GM12891 (cell line): ENCODE measurements at places on chromosomes 2 and 18.

- DNase-seq = no peak
These were observed 62.9 kb upstream of the CDKL4 start for GRCh38 chr2:39306626-39307025.

DNA sequence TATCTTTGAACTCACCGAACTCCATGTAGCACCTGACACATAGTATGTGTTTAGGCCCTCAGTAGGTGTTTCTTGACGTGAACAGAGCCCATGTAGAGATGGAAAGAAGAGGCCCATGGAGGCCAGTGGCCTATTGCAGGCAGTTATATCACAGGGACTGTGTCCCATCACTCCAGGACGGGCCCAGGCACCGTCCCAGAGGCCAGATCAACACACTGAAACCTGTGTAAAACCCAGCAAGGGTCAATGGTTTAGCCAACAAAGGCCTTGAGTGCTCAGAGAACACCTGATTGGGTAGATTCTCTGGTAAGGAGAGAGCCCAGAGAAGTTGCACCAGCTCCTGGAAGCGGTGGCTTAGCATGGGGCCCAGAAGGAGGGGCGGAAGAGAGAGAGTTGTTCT lies 82.8 kb downstream of the INHBB start:
- DNase-seq = no peak

GRCh38 chr2:205193125-205193835 lies 489.0 kb upstream of the NRP2 start:
- DNase-seq = no peak

- DNase-seq = no peak
These were observed 19.9 kb downstream of the WDSUB1 start for GRCh38 chr2:159266554-159266953.

GRCh38 chr2:233209533-233210171 lies 41.8 kb upstream of the ATG16L1 start:
- no peak for DNase-seq

GRCh38 chr18:54859667-54860421 lies 31.6 kb downstream of the RAB27B start:
- DNase-seq = no peak

GRCh38 chr2:96760986-96761832 lies 507 bp downstream of the CNNM4 start:
- DNase-seq = no peak

DNA sequence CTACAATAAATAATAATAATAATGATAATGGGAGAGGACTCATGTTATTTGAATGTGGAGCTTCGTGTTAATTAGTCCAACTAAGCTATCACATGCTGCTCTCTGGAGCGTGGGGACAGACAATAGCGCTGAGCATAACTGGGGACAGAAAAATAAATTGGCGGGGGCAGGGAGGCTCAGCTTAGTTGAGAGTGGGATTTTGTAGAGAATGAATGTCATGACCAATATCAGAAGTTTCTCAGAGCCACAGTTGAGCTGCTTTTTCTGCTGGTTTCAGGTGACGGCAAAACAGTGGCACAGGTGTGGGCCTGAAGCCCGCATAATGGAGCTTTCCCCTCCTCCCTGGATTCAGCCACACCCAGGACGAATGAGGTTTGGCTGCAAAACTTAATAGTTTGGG lies 111.1 kb upstream of the CAB39 start:
- DNase-seq = no peak

GRCh38 chr2:157178874-157179273 lies 78.6 kb upstream of the GALNT5 start:
- no peak for DNase-seq

- DNase-seq = no peak
These were observed 40.0 kb downstream of the BIN1 start for GRCh38 chr2:127066942-127067341.

DNA sequence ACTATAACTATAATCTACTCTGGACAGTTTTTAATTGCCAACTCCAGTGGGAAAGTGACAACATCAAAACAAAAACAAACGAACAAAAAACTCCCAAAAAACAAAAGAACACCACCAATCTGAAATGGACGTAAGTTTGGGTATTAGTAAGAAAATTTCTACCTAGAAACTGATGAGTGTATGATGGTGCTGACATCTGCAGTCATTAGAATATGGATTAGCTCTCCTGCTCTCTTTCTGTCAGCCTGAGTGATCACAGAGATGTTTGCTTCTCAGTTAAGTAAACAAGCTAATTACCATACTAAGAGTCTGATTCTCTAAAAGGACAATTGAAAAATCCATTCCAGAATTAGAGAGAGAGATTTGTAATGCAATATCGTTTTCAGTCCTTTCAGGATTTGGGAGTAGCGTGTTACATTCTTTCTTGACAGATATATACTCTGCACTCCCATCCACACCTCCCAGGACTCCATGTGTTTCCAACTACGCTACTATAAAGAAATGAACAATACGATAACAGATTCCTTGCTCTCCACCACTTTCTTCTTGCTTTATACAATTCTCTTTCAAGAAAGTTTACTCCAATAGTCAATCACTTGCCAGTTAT lies 1347.4 kb upstream of the PIK3C3 start:
- DNase-seq = no peak

DNA sequence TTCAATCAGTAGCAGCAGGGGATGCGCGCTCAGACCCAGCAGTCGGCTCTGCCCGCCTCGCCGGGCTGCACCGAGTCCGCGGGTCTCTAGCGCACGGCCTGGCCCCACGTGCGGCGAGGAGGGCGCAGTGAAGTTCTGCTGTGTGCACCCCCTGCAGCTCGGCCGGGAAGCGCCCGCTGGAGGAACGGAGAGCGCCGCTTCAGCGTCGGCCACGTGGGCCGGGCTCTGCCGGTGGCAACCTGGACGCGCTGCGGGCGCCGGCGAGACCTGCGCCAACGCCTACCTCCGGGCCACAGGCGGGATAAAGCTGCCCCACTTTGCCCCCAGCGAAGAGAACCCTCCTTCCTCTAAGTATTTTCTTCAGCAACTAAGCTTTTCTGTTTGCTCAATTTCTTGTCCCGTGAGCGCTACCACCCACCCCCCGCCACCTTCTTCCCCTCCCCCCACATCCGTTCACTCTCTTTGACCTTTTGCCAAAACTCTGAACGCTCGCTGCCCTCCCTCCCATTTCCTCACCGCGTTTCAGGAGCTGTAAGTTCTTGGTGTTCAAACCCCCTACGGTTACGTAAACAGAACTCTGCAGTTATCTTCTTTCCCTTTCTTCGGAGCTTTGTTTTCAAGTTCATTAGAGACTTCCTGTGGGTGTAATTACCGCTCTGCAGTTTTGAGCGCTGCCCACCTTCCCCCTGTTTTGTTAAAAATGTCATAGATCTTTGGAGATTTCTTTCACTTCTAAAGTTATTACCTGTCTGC lies 42.6 kb upstream of the EDAR start:
- DNase-seq = peak; percentile 33

GRCh38 chr2:97845818-97846217 lies 132.4 kb downstream of the ZAP70 start:
- no peak for DNase-seq

DNA sequence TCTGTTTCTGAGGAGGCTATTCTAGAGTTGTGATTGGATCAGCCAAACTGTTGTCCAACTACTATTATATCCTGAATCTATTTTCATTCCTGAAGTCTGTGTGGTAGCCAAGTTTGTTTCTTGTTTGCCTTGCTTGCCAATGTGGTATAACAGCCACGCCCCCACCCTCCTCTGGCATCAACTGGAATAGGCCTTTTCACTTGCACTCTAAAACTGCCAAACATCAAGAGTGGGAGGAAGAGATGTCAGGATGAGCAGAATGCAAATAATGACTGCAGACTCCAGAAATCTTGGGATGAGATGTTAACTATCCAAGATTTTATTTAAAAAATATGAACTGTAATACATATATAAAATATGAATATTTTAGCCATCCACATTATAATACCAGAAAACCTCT lies 246.1 kb downstream of the NRXN1 start:
- no peak for DNase-seq

GRCh38 chr2:44745922-44746766 lies 195.4 kb upstream of the SIX3 start:
- DNase-seq = no peak

DNA sequence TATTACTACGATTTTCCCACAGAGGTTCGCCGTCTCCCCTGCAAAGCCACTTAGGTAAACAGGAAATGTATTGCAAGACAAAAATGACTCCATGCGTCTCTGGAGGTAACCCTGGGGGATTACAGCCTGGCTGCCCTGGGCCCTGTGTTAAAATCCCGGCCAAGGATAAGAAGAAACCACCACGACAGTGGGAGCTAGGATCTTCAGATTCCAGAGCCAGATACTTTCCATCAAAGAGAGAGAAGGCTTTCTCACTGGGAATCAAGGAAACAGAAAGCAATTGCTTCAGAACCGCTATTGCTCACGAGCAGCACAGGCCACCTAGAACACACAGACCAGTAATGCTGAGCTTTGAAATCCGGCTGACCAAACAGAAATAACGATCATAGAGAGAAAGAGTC lies 97.9 kb upstream of the ZNF516 start:
- no peak for DNase-seq

- no peak for DNase-seq
These were observed 1.1 kb upstream of the HOXD9 start for GRCh38 chr2:176121190-176122051.

- no peak for DNase-seq
These were observed 44.7 kb upstream of the TMEM131 start for GRCh38 chr2:98040331-98040939.

DNA sequence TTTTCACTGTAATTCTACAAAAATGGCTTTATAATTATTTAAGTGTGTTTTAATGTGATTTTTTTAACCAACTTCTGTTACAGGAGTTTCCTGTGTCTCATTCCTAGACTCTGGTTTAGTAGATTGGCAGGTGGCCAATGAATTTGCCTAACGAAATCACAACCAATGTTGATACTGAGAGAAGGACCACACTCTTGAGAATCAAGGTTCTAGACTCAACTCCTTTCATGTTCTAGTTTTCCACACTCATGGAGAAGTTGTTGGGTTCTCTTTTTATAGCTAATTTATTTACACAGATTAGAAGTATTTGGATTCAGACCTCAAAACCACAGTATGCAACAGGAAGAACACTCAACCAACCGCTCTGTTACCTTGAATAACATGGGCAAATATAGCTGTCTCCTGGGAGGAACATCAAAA lies 22.6 kb upstream of the USP34 start:
- no peak for DNase-seq
